ENCODE measurements at places on chromosomes 5 and 9. TPM values are rescaled to one million over a fixed set of nuclear protein-coding genes. Genes with fewer than 3 reads are reported as not detected.

CWC27 gene
- total RNA-seq = 19.9 TPM

CDH10 gene
- total RNA-seq = not detected

PCDHGC4 gene
- 5.8 TPM for total RNA-seq

PCDHB16 gene
- total RNA-seq = 2.2 TPM

CATSPER3 gene
- 0.54 TPM for total RNA-seq

ANKRD18B gene
- 2.0 TPM for total RNA-seq

IFNK gene
- not detected for total RNA-seq

ENHO gene
- 1.3 TPM for total RNA-seq

PFN3 gene
- total RNA-seq = not detected

SEC24A gene
- total RNA-seq = 12.4 TPM

CORO2A gene
- total RNA-seq = 0.19 TPM

LRRC19 gene
- total RNA-seq = not detected

FBXW11 gene
- total RNA-seq = 94.4 TPM

Measured in cardiac septum (tissue), 1 donor.